ENCODE measurements at places on chromosomes 12 and 14. TPM values are rescaled to one million over a fixed set of nuclear protein-coding genes. Genes with fewer than 3 reads are reported as not detected.

- DNase-seq: no peak
Observed at GRCh38 chr12:230925-231671, 17.1 kb upstream of the SLC6A12 start.

DNA sequence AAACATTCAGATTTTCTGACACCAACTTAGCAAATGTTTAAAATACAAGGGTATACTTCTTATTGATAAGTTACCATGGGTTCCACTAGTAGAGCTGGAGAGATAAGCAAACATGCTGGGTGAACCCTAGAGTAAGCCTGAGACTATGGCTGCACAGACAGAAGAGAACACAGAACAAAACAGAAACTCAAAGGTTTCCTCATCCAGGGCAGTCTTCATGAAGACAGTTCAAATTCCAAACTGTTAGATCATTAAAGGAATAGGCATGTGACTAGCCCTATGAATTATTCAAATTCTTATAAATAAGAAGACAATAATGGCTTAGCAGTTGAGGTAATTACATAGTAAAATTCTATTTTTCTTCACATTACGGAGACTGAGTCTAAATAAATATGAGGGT, 28.1 kb downstream of the BTBD7 start:
- no peak for DNase-seq

DNA sequence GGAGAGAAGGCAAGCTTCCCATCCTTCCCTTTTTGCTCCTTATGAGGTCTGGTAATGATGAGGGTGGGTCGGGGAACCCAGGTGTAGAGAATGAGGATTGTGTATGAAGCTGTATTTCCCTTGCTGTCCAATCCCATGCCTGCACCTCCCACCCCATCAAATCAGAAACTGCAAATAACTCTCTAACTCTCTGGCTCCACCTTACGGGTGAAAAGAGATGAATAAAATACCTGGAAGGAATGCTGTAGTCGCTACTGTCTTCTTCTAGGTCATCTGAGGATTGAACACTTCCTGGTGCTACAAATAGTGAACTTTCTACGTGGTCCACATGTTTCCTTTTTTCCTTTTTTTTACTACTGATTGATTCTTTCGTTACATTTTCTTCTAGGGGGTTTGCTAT, 38.9 kb upstream of the DICER1 start:
- no peak for DNase-seq

GRCh38 chr14:53545217-53545616, 392.1 kb upstream of the DDHD1 start:
- DNase-seq: no peak

GRCh38 chr14:61510736-61511557, 184.4 kb upstream of the HIF1A start:
- no peak for DNase-seq

- no peak for DNase-seq
Observed at GRCh38 chr12:104050436-104050835, 449 bp upstream of the GLT8D2 start.

DNA sequence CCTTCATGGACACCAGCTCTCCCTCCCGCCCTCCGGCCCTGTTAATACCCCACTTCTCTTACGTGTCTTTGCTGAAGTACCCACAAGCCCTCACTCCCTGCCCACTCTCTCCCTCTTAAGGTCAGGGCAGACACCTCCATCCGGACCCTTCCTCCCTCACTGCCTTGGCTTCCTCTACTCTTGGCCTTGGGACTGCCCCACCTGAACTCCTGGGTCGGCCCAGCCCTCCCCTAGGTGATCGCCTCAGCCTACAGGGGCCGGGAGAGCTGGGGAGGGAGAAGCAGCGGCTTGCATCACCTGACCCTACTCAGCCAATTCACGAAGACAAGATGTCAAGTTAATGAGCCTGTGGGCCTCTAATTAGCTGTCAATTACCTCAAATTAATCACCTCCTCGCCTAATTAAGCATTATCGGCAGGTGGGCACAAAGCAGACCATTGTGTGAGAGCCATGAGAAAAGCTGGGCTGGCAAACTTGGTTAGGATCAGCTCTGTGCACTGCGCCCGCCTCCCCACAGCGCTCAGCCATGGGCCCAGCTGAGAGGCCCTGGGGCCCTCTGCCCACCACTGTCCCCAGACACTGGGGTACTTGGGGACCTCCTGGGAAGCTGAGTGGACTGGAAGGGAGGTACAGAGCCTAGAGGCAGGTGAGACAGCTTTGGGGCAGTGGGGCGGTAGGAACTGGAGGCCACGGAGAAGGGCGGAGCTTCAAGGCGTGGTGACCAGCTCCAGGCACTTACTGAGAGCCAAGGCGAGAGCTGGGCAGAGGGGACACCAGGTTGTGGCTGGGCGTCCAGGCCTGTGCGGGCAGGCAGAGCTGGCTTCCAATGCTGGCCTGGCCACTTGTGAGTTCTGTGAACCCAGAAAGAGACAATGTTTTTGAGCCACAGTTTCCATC, 25.1 kb upstream of the VSX2 start:
- no peak for DNase-seq

DNA sequence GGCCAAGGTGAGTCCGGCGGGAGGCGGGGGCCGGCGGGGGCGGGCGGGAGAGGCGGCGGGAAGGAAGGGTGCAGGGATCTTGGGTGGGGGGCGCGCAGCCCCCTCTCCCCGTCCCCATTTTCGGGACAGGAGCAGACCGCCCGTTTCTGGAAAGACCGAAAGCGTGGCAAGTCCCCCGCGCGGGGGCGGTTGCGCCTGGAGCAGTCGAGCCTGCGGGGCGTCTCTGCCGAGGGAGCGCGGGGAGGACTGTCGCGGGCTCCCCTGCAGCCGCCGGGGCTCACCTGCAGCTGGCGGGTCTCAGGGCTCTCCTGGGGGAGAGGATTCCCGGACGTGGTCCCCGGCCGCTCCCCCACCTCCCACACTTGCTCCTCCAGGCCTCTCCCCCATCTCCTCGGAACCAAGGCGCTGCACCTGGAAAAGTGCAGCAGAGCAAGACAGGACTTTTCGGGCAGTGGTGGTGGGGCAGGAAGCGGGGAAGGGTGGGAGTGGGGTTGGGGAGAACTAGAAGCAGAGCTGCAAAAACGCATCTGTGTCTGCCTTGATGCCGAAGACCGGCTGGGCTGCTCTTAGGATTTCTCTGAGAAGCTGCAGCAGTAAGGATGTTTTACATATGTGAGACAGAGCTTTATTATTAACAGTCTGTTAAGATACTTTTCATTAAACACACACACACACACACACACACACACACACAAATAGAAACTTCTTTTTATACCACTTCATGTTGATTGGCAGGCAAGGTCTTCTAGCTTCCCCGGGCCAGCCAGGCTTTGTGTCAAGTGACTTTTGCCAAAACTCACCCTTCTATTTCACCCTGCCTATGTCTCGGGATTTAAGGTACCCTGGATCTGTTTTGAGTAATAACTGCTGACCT, 677 bp downstream of the C12orf75 start:
- no peak for DNase-seq

DNA sequence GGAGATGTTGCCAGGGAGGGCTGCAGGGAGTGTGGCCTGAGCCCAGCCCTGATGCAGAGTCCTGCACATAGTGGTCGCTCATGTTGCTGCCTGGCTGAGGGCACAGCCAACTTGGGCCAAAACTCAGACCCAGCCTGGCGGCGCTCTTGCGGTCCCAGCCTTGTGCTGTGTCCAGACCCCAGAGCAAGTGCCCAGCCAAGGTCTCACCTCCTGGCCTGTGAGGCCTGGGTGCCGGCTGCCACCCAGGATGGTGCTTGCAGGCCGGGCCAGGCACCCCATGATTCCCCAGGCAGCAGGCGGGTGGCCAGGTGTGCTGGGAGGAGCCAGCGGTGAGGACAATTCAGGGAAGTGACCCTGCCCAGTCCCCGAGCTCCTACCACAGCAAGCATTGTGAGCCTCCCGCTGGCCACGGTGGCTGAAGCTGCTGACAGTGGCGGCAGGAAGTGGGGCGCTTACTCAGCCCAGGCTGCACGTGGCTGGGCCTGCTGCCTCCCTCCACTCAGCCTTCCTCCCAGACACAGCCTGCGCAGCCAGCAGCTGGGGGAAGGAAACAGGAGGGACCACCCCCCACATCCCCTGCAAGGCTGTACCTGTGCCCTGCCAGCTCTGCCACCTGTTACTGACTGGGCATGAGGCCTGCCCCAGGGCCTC, 17.7 kb upstream of the PGF start:
- no peak for DNase-seq

- no peak for DNase-seq
Observed at GRCh38 chr14:102902523-102903247, 19.8 kb upstream of the AMN start.

DNA sequence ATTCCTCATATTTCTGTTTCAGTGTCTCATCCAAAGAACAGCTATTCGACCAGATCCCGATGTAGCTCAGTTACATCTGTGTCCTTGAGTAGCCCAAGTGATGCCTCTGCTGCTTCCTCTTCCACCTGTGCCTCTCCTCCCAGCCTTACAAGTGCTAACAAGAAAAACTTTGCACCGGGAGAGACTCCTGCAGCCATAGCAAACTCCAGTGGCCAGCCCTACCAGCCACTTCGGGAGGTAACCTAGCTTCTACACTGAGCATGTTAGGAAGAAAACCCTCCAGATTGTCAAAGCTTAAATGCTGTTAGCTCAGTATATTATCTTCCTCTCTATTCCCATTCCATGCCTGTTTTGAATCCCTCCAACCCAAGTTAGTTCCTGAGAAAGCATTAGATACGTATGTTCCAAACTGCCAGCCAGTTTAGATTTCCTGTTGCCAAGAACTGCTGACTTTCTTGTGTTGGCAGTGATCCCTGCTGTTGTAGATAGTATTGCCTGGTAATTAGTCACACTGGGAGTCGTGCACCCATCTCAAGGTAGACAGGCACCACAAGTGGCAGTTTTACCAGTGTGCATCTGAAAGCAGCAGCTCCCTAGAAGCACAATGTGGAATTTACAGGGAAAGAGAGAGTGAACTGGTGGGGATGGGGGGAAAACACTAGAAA, 14.0 kb upstream of the KCNH3 start:
- no peak for DNase-seq

DNA sequence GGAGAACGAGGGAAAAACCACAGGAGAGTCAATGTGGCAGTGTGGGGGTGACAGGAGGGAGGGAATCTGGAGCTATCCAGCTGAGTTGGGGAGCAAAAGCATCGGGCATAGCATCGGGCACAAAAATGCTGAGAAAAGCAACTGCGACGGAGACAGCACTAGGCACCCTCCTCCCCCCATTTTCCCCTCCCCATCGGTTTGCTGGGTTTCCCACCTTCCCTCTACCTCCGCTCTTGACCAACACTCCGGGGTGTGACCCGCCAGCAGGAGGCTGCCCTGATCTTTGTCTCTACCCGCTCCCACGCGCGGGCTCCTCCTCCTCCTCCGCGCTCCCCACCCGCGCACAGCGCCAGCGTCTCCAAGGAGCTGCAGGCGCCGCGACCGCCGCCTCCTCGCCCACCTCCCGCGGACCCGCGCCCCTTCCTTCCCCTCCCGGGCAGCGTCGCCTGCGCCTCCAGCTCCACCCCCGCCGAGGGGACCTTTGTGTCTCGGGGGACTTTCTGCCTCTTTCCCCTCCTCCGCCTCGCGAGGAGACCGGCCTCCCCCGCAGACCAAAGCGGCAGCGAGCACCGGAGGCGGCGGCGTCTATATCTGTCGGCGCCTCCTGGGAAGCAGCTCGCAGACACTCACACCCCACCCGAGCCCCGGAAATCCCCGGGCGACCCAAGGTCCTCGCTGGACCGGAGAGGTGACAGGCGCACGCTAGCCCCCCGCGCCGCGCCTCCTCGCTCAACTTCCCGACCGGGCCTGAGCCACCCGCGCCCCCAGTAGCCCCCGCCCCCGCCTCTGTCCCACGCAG, 920 bp downstream of the CDK17 start:
- DNase-seq: no peak

DNA sequence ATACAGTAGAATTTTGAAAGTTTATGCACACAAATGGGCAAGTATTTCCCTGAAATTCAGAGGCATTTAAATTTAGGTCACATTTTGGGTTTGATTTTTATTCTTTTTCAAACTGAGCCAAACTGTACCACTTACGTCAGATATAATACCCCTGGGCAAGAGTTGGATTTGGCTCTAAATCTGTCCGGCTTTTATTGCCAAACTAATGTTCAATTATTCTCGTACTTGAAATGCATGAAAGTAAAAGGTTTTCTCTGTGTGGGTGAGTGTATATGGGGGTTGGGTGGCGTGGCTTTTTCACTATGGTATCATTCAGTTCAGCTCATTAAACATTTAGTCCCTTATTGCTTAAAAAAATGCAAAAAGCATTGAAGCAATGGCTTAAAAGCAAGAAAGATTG, 55.9 kb downstream of the SLCO1C1 start:
- DNase-seq: no peak

- DNase-seq: no peak
Observed at GRCh38 chr12:4049298-4050080, 176.3 kb upstream of the PARP11 start.

- DNase-seq: no peak
Observed at GRCh38 chr12:13436696-13437391, 240.3 kb downstream of the EMP1 start.

- DNase-seq: no peak
Observed at GRCh38 chr12:93571925-93572711, at the start of gene SOCS2. Gene SOCS2, plus strand, starts transcription at chr12:93572675. Its CDS starts 223 bp downstream, at chr12:93572898.

Gene FAR2
- 6.3 TPM for polyA plus RNA-seq

Gene HNF1A
- polyA plus RNA-seq: not detected

Gene TBC1D30
- polyA plus RNA-seq: 0.41 TPM

Gene TPPP2
- polyA plus RNA-seq: not detected

Gene KSR2
- polyA plus RNA-seq: 0.01 TPM

Gene ART4
- not detected for polyA plus RNA-seq

Gene TAS2R20
- 0.43 TPM for polyA plus RNA-seq

Gene ING4
- polyA plus RNA-seq: 30.4 TPM

Gene SELPLG
- 0.80 TPM for polyA plus RNA-seq

Gene MSRB3
- 12.7 TPM for polyA plus RNA-seq

Gene POTEG
- not detected for polyA plus RNA-seq

Gene SCNN1A
- polyA plus RNA-seq: 13.2 TPM

Gene TPH2
- not detected for polyA plus RNA-seq

Gene ACSS3
- 0.17 TPM for polyA plus RNA-seq

Data from keratinocyte (primary cell).